ENCODE measurements at places on chromosomes 5 and 9.

DNA sequence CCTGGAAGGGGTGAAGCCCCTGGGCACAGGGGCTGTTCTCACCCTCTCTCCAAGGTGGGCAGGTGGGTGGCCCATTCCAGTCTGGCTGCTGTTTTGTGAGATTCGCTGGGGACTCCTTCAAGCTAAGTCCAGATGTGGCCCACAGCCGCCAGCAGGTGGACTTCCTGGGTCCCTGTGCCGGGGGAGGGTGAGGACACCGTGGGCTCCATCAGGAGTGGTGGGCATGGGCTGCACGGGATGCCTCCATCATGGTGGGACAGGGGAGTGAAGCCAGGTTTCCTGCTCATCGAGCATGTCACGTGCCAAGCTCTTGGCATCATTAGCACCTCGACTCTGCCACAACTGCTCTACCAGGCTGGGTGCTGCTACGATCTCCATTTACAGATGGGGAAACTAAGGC is 1.8 kb downstream of the NCS1 start:
- no peak for DNase-seq

DNA sequence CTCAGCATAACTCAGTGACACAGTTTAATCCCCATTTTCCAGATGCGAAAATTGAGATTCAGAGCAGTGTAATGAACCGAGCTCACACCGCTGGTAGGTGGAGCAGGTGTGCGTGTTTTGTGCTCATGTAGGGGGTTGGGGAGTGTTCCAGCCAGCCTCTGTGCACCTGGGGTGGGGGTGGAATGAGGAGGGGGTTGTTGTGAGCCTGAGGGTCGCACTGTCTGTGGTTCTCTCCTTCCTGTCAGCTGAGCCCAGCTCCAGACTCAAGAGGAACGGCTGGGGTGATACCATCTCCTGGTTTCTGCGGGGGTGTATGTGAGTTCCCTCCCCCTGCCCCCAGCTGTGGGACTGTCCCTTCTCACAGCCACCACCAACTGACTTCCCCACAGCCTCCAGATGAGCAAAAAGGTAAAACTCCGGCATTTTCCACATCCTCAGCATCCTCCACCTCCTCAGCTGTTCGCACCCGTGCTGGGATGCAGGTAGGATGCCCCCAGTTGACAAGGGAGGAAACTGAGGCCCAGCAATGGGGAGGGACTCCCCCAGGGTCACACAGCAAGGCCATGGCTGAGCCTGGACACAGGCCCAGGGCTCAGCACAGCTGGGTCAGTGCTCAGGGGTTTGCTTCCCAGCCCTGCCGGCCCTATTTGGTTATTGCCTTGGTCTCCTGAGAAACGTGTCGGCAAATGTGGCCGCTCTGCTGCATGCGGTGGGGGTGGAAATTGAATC is 2.1 kb downstream of the SH2D3C start:
- no peak for DNase-seq

DNA sequence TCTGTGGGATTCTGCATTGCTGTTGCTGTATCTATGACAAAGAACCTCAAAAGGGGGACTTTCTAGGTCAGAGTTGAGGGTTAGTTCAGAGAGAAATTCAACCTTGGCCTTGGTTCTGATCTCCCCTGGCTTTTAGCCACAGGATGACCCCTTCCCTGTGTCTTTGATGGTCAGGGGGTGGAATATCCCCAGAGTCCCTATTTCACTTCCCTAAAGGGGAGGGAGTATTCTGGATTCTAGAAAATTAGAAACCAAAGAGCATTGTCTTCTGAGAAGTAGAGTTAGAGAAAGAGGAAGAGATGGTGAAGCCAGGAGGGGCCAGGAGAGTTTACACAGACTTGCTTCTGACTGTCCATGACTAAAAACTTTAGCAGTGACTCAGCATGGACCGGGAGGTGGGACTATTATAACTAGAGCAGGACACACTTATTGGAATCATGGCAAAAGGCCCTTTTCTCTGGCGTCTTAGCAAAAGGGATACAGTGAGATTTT is 56.2 kb upstream of the LPAR1 start:
- DNase-seq: no peak

DNA sequence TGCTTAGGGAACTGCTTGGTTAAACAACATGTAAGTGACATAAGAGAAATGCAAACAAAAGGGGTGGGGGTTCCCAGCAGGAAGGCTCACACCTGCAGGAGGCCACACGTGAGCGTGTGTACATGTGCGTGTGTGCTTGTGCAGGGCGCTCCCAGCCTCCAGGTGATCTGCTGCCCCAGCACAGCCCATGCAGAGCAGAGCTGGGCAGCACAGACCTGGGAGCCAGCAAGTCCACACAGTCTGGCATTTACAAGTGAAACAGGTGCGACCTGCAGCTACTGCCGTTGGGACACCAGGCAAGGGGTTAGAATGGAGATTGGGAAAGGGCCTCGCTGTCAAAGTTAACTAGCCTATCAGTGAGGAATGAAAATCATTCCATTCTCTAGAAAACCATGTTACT is 41.8 kb downstream of the GRAMD2B start:
- no peak for DNase-seq

DNA sequence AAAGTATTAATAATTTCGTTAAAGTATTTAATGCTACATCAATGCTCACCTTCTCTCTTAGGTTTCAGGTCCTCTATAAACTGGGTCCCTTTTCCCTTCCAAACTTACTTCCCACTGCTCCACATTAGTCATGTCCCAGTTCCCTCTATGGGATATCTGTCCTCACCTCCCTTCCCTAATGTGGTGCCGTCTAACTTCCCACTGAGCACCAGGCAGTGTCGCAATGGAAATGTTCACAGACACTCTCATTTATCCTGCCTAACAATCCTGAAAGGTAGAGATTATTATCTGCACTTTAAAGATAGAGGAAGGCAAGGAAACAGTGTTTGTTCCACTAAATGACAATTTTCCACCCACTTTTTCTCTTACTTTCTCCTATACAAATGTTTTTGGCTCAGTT is 329.7 kb downstream of the CWC27 start:
- no peak for DNase-seq

- no peak for DNase-seq
Measured at GRCh38 chr5:33475706-33476105, 34.9 kb downstream of the TARS1 start.

GRCh38 chr5:123171259-123171658 is 82.2 kb downstream of the PRDM6 start:
- DNase-seq: no peak

DNA sequence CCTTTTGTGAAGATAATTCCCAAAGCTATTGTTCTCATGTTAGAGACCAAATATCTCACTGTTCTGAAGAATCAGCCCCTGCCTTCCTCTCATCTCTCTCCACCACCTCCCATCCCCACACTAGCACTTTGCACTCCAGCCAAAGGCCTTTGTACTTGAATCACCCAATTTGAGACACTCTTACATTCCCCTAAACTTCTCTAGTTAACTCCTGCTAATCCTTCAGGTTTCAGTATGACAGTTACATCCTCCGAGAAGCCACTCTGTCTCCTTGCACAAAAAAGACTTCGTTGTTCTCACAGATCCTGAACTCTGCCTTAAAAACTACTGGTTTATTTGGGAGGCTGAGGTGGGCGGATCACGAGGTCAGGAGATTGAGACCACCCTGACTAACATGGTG is 227.5 kb downstream of the PIK3R1 start:
- DNase-seq: no peak

GRCh38 chr5:168002116-168002515 is 289.3 kb upstream of the WWC1 start:
- DNase-seq: no peak

DNA sequence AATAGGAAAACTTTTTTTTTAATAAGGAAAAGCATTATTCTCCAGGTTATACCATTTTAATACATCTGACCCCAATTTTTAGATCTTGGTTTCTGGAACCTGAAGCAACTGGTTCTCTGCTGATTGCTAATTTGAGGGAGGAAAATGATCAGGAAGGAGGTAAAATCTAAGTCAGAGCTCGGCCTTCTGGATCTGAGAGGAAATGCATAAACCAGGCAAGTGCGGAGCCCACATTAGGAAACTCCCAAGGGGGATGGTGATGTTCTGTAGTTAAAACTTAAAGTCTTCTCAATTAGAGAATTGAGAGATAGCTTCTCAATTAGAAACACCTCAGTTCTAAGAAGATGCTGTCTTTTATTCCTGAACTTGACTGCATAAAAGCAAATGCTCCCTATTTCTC is 113.5 kb downstream of the TSSK1B start:
- no peak for DNase-seq

GRCh38 chr9:71955300-71955915 is 44.0 kb downstream of the C9orf85 start:
- DNase-seq: no peak

GRCh38 chr5:120014535-120014934 is 385.2 kb downstream of the FAM170A start:
- no peak for DNase-seq

GRCh38 chr5:43837996-43838395 is 235.0 kb downstream of the NNT start:
- no peak for DNase-seq

- no peak for DNase-seq
Measured at GRCh38 chr9:6552033-6552432, 93.5 kb downstream of the GLDC start.

GRCh38 chr5:106522296-106522695 is 1148.4 kb downstream of the EFNA5 start:
- no peak for DNase-seq

- no peak for DNase-seq
Measured at GRCh38 chr5:166724284-166724683, 1567.2 kb upstream of the WWC1 start.

GRCh38 chr5:163880302-163880701 is 374.9 kb downstream of the MAT2B start:
- DNase-seq: no peak

GRCh38 chr5:154590093-154590724 is 112.2 kb upstream of the HAND1 start:
- no peak for DNase-seq

DNA sequence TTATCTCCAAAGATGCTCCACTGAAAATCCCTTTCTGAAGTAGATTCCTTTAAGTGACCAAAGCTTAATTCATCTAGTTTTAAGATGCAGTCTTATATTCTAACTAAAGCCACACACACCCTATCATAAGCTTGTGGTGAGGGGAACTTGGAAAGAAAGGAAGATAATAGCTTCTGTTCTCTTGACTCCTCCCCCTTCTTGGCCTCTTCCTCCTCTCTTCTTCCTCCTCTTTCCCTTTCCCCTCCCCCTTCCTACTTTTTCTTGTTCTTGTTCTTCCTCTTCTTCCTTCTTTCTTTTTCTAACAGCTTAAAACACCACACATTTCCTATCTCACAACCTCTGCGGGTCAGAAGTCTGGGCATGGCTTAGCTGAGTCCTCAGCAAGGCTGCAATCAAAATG is 23.5 kb downstream of the IL7R start:
- no peak for DNase-seq

DNA sequence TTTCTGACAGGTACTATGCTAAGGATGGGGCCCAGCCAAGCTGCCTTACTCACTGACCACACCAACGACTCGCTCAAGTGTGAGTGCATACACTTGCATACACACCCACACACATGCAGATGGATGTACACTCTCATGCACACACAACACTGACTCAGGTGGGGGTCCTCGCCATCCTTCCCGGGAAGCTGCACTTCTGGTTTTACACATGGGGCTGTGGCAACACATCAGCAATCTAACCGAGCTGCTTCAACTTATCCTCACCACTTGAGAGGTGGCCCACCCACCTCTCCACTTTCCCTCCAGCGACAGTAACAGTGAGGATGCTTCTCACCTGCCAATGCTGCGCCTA is 67.2 kb upstream of the SLC25A51 start:
- DNase-seq: no peak

GRCh38 chr5:39411061-39411460 is 13.7 kb downstream of the DAB2 start:
- no peak for DNase-seq

DNA sequence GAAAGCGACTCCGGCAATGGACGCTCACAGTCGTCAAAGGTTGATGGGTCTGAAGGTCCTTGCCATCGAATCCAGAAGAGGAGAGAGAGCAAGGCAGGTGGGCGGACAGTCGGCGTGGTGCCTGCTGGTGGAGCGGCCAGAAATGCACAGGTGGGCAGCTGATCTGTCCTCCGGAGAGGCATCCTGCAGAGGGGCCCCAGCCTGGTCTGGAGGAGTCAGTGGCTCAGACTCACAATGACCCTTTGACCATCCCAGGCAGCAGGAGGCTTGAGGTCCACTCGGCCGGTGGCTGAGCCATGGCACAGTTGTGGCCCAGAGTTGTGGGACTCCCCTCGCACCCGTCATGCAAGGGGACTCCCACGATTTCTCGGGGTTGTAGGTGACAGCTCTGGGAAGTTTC is 34.4 kb upstream of the FCN2 start:
- DNase-seq: no peak

GRCh38 chr5:171415115-171415730 is 4.2 kb upstream of the FGF18 start:
- no peak for DNase-seq

DNA sequence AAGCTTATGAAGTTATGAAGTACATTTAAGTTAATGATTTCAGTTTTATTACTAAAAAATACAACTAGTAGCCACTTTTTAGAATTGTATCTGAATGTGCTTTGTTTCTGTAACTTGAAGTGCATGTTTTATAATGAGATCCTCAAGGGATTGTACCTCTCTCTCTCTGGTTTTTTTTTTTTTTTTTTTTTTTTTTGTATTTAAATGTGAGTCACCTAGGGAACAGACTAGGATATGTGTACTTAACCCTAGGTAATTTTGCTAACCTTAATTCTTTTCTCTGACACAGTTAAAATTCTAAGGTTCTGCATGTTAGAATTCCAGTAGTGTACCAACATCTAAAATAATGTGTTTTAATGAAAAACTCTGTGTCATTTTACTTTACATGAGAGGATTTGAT is 59.5 kb downstream of the CDC42SE2 start:
- no peak for DNase-seq

DNA sequence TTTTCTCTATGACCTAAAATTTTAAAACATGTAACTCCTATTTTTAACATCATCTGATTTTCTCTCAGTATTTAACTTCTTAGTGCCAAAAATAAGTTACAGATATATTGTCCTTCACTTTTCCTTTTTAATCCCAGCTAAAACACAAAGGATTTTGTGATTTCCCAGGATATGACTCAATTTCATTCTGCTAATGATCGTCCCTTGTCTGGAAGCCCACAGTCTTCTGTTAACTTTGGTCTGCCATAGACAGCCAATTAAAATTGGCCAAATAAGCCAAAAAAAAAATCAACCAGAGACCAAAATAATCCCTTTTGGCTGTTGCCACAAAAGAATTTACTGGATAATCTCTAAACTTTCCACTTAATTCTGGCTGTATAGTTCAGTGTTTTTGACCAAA is 124.5 kb upstream of the FST start:
- no peak for DNase-seq

- no peak for DNase-seq
Measured at GRCh38 chr5:31937226-31937625, 236.9 kb downstream of the GOLPH3 start.

DNA sequence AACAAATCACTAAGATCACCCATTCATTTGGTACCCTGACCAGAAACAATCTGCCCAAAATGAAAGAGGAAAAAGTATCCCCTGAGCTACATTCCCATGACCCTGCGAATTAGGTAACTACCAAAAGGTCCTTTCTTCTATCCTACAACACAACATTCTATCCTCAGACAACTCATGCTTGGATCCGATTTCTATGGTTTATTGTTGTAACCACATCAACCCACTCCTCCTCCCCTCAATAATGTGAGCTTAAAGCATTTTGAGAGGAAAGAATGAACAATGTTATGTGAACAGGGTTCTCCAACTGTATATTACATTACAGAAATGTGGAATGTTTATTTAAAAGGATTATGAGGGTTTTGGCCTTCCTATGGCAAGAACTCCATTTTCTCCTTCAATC is 4.0 kb downstream of the SLC35D2 start:
- DNase-seq: no peak

Measured in cortex of kidney (tissue), 1 donor.